ENCODE measurements at places on chromosomes 3 and 15. TPM values are rescaled to one million over a fixed set of nuclear protein-coding genes. Genes with fewer than 3 reads are reported as not detected.

The PPM1M gene
- total RNA-seq: 7.0 TPM

The ABHD6 gene
- total RNA-seq: 30.1 TPM

The WDR72 gene
- total RNA-seq: 0.16 TPM

The DNAJB8 gene
- total RNA-seq: not detected

The LRRC49 gene
- total RNA-seq: 173 TPM

The IGSF10 gene
- total RNA-seq: 0.31 TPM

The GABRG3 gene
- 19.3 TPM for total RNA-seq

The ADGRG7 gene
- total RNA-seq: not detected

The CORO2B gene
- 19.8 TPM for total RNA-seq

The ANKUB1 gene
- total RNA-seq: 0.78 TPM

The FEM1B gene
- 188 TPM for total RNA-seq

The AGBL1 gene
- 0.47 TPM for total RNA-seq

The TMEM108 gene
- total RNA-seq: 27.1 TPM

The C3orf85 gene
- total RNA-seq: not detected

The GATM gene
- total RNA-seq: 150 TPM

The KBTBD12 gene
- 3.4 TPM for total RNA-seq

The MYL3 gene
- not detected for total RNA-seq

The ACKR4 gene
- total RNA-seq: 0.16 TPM

The MINAR1 gene
- 3.6 TPM for total RNA-seq

The ARHGEF3 gene
- 26.4 TPM for total RNA-seq
